Left ventricle myocardium inferior (tissue), 1 donor: ENCODE measurements at places on chromosomes 3 and 15.
A peak's percentile ranks its signal among the peaks of the same experiment; 100 is the strongest.

DNA sequence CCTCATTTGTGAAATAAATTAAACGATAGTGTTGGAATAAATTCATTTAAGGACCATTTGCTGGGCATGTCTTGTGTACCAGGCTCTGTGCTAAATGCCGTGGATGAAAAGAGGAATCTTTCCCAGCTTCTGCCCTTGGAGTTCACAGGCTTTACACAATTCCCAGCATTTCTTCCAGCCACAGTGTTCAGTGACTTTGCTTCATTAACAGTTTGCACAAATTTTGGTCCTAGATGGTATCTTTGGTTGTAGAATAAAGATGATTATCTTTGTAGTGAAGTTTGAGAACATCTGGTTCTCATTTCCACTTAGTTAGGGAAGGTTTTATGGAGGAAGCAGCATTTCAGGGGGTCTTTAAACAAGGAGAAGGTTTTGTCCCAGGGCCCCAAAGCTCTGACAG, 100.1 kb downstream of the LRTM1 start:
- DNase-seq: no peak

GRCh38 chr3:37694284-37694675, 167.4 kb upstream of the CTDSPL start:
- no peak for DNase-seq

GRCh38 chr3:141489203-141489602, 2.4 kb downstream of the RASA2 start:
- no peak for DNase-seq

DNA sequence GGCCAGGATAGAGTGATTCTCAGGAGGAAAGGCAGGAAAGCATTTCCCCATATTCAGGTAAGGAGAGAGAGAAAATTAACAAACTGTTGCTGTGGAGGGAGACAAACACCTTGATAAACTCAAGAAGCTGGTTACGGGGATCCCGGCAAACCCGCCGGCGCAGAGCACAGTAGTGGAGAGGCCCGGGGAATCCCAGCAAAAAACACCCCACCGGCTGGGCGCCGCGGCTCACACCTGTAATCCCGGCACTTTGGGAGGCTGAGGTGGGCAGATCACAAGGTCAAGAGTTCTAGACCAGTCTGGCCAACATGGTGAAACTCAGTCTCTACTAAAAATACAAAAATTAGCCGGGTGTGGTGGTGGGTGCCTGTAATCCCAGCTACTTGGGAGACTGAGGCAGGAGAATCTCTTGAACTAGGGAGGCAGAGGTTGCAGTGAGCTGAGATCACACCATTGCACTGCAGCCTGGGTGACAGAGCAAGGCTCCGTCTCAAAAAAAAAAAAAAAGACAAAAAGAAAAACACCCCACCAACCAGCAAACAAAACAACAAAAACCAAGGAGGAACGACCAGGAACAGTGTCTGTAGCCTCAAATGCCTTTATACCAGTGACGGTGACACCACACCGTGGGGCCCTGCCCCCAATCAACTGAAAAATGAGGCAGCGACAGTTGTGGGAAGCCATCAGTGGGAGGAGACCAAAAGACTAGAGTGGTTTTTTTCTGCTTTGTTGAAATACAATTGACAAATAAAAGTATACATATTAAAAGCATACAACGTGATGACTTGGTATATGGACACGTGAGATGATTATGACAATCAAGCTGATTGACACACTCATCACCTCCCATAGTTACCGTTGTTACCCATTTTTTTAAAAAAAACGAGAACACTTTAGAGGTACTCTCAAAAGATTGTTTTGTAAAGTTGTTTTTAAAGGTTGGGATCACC, 40.2 kb upstream of the IDH2 start:
- no peak for DNase-seq

- no peak for DNase-seq
Measured at GRCh38 chr3:18228060-18228459, 197.1 kb downstream of the SATB1 start.

- DNase-seq: no peak
Measured at GRCh38 chr3:47394140-47394870, 13.5 kb downstream of the PTPN23 start.

DNA sequence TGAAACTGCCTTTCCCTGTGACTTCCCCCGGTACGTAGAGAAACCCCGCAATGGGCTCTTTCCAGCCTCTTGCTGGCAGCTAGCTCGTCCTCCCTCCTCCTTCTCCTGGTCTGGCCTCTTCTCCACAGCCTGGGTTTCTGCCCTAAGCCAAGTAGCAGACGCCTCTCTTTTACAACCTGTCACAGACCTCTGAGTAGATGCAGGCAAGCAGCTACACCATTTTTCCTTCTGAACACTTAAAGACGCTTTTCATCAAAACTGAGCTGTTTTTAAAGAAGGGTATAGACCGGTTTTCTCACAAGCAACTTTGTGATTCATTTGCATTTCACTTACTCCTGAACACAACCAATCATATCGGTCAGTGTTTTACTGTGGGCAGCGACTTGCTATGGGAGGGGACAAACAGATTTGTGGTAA, 32.0 kb downstream of the ADAMTSL3 start:
- no peak for DNase-seq

DNA sequence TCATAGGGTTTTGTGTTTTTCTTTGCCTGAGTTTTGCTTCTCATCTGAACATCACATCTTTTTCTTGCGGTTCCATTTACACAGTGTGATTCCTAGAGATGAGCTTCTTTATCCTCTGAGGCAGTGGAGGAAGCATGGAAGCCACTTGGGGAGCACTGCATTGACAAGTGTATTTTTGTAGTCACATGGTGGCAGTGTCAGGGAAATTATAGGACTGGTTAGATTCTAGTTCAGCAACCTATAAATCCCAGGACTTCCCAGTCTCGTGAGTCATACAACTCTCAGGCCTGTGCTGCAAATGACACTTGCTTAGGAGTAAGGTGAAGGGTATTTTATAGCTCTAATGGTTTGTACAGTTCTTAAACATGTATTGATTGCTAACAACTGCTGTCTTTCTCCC, 58.4 kb downstream of the RBM6 start:
- no peak for DNase-seq

- no peak for DNase-seq
Measured at GRCh38 chr3:65953301-65953812, 85.4 kb downstream of the MAGI1 start.

DNA sequence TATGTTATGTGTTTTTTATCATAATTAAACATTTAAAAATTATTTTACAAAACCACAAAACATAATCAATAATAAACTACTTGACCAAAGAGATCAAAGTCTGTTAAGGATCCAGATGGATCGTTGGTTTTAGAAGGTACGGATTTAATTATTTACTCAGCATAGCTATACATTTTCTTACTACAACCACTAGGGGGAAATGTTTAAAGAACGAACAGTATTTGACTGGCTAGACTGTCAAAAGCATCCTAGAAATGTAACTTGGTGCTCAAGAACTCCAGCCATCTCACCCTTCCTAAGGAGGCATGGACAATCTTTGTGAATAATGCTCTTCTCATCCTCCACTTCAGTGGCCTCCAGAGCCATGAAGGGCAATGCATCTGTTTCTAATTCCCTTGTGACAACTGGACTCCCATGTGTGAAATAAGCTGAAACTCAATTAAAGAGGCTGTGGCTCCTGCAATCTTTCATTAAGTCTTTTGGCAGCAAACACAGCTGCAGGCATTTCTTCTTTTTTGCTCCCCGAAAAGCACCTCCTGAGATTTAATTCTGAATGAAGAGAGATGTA, 94.7 kb upstream of the TUSC7 start:
- DNase-seq: no peak

- DNase-seq: no peak
Measured at GRCh38 chr3:117433427-117433826, 723.8 kb downstream of the TUSC7 start.

- peak; percentile 20 for DNase-seq
Measured at GRCh38 chr15:42772144-42772543, 35.2 kb upstream of the CDAN1 start.

DNA sequence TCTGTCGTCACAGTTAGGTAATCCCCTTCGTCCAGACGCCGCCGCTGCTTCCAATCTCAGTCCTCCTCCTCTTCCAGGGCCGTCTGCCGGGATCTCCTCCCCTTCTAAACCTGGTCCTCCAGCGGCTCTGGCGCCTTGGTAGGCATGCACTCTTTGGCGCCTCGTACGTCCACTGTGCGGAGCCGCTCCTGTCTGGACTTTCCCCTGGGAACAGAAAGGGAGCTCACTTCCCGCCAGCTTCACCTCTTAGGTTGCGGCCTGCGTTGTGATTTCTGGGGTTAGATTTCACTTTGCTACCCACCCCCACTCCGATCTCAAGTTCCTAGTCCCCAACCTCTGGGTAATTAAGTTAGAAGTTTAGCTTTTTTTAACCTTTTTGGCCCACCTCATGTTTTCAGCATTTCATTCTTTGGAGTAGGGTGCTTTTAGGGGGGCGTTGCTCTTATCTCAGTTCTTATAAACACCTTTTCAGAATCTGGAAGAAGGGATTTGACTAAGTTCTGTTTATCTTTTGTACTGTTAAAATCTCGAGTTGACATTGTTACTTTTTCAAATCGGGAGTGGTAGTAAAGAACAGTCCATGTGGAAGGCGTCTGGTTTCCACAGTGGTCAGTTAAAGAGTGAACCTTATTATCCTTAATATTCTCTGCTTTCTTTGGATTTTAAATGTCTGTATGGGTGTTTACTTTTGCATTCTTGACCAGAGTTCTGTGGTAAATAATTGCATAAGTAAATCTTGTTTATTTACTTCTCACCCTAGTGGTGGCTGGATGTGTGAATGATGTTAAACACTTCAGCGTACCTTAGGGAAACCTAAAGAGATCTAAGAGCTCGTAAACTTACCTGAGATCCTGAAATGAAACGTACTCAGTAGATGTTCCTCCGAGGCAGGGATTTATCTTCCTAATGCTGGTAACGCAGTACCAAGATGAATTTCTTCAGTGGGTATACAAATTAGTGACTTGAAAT, 611 bp downstream of the CTDSPL2 start:
- DNase-seq: no peak

- DNase-seq: no peak
Measured at GRCh38 chr3:37492977-37493471, 318.6 kb upstream of the LRRFIP2 start.

GRCh38 chr3:184379358-184380184, at the start of gene CHRD:
Gene CHRD, plus strand, starts transcription at chr3:184380054. Its CDS starts 265 bp downstream, at chr3:184380319.
- peak; percentile 58 for DNase-seq

- no peak for DNase-seq
Measured at GRCh38 chr15:49415638-49416037, 7.4 kb upstream of the FGF7 start.

GRCh38 chr3:108472001-108472591, 38.3 kb downstream of the MYH15 start:
- no peak for DNase-seq

DNA sequence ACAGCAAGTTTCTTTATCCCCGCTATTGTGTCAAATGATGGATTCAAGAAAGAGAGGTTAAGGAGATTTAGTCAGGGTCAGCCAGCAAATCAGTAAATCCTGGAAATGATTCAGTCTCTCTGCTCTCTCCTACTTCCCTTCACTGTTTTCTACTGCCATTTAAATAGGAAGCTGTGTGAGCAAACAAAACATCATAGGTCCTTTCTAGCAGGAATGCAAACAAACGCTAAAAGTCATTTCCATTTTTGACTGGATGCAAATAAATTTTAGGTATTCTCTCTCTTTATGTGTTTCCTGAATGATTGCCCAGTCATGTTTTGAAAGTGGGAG, 299.4 kb upstream of the RORA start:
- DNase-seq: no peak

DNA sequence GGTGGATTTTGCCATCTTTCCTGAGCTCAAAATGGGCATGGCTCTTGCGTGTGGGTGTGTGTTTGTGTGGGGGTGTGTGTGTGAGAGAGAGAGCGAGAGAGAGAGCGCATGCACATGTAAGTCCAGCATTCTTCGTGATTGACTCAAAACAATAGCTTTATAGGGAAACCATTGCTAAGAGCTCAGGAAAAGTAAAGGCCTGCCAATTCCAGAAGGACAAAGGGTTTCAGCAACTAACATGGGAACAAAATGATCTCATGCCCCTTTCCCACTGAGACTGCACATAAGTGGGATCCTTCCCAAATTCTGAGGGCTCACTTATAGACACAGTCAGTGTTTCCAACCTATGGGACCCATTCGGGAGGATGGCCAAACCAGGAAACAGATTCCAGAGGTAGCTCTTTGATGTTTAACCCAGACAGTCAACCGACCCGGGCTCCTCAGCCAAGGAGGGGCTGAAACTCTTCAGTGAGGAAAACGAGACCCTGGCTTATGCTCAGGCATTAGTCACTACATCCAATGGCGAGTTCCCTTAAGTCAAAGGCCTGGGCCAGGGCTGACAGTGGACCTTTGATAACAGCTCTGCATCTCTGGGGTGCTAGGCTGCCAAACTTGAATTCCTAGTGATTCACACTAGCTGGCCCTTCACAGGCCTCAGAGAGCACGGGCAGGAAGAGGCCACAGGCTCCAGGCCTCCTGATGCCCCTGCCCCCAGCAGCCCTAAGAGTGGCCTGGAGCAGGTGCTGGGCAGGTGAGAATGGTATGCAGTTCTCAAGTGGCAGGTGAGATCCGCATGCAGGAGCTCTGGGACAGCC, 305.0 kb upstream of the C2CD4B start:
- peak; percentile 45 for DNase-seq

GRCh38 chr3:47193871-47194859, 30.3 kb upstream of the SETD2 start:
- DNase-seq: no peak

GRCh38 chr3:145776782-145777408, 384.1 kb downstream of the PLOD2 start:
- DNase-seq: no peak

GRCh38 chr3:169591983-169592644, 71.4 kb downstream of the MECOM start:
- no peak for DNase-seq

DNA sequence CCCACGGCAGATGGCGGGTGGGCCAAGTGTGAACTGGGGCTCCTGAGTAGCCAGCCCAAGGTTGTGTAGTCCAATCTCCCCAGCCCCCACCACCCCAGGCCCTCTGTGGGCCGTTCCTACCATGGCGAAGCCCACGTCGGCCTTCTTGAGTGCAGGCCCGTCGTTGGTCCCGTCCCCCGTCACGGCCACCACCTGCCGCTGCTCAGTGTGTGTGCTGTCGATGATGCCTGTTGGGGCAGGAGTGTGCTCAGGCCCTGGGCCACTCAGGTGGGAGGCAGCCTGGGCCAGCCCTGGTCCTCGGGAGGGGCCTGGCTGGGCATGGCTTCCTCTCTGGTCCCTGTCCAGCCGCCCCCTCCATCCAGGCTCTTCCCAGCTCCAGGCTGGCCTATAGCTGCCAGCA, 25.0 kb upstream of the SEC13 start:
- no peak for DNase-seq
